ENCODE measurements at places on chromosomes 5 and 9.

GRCh38 chr5:33049298-33049697 lies 338.2 kb downstream of the NPR3 start:
- DNase-seq = no peak

- DNase-seq = no peak
Observed at GRCh38 chr5:128579093-128579492, 41.0 kb upstream of the FBN2 start.

DNA sequence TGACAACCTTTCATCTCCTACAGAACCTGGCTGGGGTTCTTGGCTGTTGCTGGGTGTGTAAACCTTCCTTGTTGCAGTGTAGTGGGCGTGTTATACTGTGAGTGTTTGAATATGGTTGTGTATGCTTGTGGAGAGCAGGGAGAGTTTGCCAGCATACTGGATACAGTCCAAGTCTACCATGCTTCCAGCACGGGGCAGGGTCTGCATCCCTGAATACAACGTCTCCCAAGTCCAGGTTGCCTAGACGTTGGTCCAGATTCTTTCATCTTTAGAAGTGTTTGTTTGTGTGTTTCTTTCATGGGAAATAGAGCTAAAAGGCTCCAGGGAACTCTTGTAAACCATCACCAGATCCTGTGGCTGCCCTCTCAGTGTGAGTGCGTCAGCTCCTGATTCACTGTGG lies 46.4 kb downstream of the SYK start:
- DNase-seq = no peak

DNA sequence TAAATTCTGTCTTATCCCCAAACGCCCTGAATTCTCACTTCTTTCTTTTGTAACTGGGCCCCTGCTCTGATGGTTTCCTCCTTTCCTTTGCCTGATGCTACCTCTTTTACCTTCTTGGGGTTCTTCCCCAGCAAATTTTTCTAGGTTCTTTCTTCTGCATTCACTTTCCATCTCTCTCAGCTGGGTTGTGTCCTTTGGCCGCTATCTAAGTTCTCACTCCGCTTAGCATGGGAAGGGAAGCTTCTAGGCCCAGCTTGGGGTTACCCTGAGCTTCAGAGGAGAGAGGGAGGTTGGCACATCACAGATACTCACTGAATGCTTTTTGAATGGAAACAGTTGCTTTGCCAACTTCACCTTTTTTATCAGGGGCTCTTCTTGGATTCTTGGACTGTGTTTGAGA lies 17.0 kb downstream of the PALM2AKAP2 start:
- DNase-seq = no peak

GRCh38 chr9:137722481-137722880 lies 103.7 kb downstream of the EHMT1 start:
- no peak for DNase-seq

DNA sequence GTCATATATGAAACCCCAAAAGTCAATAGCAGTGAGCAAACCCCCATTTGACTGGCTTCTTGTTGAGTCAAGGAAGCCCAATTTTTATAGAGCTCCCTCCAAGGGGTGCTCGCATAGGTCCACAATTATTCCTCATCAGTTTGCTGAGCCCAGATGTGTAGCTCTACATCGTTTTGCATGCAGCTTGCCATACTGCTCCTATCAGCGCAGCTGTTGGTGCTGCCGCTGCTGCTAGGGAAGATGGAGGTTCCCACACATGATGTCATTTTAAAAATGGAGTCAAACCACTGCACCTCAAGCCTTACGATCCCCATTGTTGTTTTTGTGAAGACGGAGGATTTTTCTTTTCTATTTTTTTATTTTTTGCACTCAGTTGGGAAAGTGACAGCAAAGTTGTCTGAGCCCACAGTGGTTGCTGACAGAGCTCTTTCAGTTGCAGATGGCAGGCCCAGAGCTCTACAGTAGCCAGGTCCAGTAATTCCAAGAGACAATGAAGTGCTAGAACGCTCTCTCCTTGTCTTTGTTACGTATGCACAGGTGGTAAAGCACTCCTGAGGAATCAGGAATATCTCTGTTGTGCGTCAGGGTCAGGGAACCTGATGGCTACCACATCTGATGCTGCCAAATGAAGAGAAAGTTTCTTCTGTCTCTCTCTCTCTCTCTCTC lies 23.2 kb upstream of the C5orf63 start:
- DNase-seq = peak; percentile 36

- DNase-seq = no peak
Observed at GRCh38 chr5:143213851-143214363, 189.6 kb downstream of the NR3C1 start.

DNA sequence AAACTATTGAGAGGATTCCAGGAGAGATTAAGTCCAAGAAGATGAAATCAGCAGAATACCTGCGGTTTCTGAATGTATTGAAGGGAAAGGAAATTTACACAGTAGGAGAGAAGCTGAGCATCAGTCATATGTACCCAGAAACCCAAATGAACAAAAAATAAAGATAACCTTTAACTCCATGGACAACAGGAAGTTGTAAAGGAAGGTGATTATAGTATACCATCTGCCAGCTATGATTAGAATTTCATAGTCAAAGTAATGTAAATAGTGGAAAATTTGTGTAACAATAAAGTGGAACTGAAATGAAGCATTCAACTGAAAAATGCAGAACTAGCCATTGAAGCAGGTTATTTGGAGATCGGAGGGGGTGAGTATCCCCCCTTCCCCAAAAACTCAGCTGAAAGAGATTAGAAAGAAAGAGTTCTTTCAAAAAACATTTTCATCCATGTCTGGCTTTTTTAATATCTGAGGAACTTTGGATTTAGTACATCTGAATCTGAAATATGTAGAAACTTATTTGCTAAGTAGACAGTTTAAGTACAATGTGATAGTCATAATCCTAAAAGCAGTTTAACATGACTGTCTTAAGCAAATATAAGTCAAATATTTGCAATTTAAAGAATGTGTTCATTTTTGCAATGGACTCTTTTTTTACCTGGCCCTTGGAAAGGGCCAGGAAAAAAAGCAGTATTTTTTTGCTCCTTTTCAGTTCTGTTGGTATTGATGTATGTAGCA lies 58.4 kb downstream of the APC start:
- no peak for DNase-seq

GRCh38 chr9:134233022-134233421 lies 68.7 kb upstream of the RNU6ATAC start:
- DNase-seq = no peak

DNA sequence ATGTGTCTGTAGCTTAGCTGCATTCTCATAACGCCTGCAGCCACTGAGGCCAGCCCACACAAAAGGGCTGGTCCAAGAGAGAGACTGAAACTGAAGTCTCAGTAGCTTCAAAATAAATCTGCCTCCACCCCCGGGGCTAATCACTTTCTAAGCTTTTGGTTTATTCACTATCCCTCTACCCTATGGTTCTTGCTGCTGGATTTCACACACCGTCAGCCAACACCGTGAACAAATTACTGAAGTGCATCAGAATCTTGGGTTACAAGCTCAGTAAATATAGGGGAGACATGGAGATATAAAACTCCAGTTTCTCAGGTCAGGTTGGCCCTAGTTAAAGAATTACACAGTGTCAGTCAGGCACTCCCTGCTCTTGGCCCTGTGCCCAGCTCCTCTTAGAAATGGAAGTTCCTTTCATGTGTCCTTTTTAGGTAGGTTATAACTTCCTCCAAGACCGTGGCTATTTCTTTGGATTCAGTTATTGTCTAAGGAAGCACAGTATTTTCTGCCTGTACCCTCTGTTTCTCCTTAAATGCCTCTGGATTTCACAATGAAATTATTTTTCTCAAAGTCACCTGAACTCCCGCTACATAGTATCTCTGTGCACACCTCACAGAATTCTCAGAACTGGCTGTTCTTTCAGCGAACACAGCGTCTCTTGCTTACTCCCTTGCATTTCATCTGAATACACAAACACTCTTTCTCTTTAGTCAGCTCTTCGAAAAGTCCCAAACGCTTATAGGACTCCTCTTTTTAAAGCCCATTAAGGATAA lies 112.5 kb downstream of the FAM174A start:
- DNase-seq = no peak

- no peak for DNase-seq
Observed at GRCh38 chr9:15149450-15149849, 157.6 kb downstream of the TTC39B start.

GRCh38 chr5:135047347-135047695 lies 13.3 kb upstream of the PITX1 start:
- DNase-seq = no peak

GRCh38 chr5:59835800-59836199 lies 57.7 kb downstream of the PDE4D start:
- DNase-seq = no peak

DNA sequence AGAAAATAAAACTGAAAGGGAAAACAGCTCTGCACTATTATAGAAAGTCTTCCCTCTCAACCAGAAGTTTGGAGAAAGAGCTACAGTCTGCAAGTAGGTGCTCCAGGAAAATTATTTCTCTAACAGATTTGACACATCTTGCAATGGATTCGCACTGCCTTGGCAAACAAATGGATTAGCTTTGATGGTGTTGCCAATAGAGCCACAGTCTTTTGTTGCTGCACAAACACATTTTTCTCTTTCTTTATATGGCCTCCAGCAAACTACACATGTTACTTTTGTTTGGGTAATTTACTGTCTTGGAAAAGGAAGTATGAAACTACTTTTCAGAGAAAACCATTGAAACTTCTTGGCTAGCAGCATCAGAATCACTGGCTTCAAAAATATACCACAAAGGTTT lies 523.1 kb downstream of the EFNA5 start:
- DNase-seq = no peak

GRCh38 chr5:113682497-113683136 lies 169.1 kb downstream of the YTHDC2 start:
- DNase-seq = no peak

DNA sequence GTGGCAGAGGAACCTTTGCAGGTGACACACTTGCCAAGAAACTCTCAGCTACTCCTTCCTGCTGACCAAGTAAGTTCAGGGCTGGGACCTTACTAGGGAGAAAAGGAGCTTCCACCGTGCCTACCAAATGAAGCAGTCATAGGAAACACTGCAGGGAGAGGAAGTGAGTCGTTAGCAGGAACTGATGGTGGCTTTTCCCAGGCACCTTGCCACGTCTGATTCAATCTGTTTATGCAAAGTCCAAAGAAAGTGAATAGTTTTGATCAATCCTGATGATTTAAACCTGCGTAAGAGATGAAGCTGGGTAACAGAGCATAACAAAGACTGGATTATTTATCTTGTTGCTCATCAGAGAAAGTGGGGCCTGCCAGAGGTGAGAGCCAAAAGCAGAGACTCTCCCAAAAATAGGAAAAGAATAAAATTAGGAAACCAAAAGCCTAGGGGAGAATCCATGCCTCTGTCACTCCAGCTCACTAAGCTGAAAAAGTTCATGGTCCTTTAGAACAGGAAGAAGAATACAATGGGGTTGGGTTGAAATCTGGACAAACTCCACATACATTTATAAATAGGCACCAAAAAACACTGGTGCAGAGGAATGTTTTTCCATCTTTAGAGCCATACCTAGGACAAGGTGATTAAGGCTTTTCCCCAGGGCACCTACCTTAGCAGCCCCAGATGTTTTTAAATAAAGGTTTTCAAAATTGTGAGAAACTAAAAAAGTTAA lies 9.3 kb upstream of the PFDN1 start:
- no peak for DNase-seq

- DNase-seq = no peak
Observed at GRCh38 chr5:5315068-5315980, 107.2 kb upstream of the ICE1 start.

- DNase-seq = no peak
Observed at GRCh38 chr5:150441813-150442698, 7.5 kb downstream of the RPS14 start.

DNA sequence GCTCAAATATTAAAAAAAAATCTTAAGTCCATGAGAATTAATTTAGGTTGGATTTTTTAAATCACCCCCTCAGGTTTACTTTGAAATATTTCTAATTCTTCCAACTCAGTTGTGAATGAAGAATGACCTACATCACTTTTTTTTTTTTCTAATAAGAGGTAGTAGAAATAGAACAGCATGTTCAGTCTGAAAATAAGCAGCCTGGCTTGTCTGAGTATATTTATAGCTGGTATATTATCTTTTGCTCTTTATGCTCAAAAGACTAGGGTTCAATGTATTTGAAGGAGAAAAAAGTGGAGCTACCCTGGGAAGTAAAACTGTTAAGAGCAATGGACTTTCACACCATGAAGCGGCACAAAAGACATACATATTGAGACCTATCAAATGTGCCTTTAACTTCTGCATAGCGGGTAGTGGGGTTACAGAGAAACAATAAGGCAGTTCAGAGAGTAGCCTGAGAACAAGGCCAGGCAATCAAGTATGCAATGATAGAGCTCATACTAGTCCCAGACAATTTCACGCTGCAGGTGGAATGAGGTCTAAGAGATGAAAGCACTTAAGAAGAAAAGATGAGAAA lies 175.4 kb upstream of the CDH12 start:
- no peak for DNase-seq

- no peak for DNase-seq
Observed at GRCh38 chr5:137341831-137342230, 157.3 kb downstream of the SPOCK1 start.

- DNase-seq = no peak
Observed at GRCh38 chr9:125564631-125565030, 142.4 kb downstream of the MAPKAP1 start.

DNA sequence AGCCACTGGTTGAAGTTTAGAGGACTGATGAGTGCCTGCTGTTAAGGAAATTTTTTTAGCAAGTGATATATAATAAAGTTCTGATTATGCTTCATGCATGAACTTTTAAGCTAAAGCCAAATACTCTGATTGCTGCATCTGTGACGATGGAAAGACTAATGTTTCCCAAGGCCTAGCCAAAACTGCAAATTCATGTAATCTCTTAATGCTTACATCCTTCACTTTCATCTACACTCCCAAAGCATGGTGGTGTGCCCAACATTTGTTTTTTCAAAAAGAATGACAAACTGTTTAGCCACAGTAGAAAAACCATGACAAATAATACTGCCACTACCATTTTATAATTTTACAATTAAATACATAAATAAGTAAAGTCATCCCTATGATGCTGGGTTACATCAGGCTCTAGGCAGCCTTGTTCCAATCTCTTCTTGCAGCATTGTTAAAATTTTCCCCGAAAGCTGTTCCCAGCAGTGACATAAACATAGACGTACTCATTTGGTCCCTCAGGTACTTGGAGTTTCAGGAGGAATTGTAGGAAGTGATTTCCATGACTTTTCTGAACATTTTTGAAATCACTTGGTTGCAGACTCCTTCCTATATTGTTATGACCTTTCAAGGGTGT lies 625.3 kb upstream of the DMAC1 start:
- no peak for DNase-seq

DNA sequence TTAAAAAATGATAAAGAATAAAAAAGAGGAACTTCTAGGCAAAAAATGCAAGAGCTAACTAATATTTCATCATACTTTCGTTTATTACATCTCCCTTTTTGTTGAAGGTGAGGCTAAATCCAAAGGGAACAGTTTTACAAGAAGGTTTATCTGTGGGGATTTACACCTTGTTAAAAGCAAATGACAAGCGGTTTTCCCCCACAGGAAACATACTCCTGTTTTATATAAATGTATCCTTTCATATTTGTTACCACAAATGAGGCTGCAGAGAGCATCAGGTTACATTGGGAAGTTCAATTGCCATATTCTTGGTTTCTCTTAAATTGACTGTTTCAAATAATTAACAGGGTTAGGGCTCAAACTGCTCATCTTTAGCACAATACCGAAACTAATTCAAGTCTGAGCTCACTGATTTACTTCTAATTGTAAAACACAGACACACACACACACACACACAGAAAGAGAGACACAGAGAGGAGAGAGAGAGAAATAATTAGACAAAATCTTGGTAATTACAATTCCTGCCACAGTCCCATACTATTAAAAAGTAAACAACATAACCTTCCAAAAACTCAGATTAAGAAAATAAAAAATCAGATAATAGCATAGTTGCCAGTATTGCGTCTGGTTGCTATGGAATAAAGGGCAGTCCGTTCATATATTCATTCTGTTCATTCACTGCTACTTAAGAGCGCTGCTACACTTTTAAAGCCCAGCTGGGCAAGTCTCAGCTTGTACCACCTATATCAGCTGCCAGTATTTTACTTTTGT lies 17.1 kb downstream of the RFX3 start:
- no peak for DNase-seq

Measured in NT2/D1 (cell line).